ENCODE measurements at places on chromosomes 3 and 15. TPM values are rescaled to one million over a fixed set of nuclear protein-coding genes. Genes with fewer than 3 reads are reported as not detected.

GRAMD2A gene
- total RNA-seq, result not detected

CD96 gene
- total RNA-seq, result 0.32 TPM

PSTPIP1 gene
- 2.4 TPM for total RNA-seq

SI gene
- total RNA-seq, result not detected

ZBBX gene
- total RNA-seq, result not detected

CASR gene
- not detected for total RNA-seq

AQP9 gene
- total RNA-seq, result 1.9 TPM

- DNase-seq, result no peak
Measured at GRCh38 chr3:26574766-26575165, 47.8 kb upstream of the LRRC3B start.

GRCh38 chr15:86876387-86876944, 796.8 kb downstream of the AGBL1 start:
- no peak for DNase-seq

DNA sequence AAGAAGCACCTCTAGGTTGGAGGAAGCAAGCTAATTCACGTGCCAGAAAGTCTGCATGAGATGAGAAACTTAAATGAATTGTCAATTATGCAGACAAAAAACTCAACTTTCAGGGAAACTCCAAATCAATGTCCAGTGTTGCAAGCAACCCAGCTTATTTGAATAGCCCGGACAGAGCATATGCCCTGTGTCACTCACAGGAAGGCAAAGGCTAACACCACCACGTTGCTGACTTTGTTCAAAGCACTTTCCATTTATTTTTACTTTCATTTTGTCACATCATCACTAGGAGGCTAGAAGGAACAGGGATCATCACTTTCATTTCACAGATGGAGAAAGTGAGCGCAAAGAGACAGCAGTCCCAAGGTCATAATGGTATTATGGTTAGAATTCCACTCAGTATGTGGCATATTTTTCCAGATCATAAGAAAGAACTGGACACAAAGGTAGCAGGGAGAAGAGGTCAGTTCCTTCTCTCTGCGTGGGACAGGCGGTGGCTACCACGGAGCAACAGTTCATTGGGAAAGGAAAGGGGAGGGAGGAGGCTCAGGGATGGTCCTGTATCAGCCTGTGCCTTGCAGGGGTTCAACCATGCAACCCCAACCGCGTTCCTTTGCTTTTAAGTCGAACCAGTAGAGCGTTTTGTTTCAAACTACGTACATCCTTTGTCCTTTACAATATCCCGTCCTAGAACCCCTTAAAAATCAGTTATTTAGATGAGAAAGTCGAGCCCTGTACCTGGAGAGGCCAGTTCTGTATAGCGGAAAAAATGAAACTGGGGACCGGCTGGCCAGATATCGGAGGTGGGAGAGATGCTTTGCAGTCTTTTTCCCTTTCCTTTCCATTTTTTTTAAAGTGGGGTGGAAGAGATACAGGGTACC, 1.1 kb downstream of the HEG1 start:
- no peak for DNase-seq

DNA sequence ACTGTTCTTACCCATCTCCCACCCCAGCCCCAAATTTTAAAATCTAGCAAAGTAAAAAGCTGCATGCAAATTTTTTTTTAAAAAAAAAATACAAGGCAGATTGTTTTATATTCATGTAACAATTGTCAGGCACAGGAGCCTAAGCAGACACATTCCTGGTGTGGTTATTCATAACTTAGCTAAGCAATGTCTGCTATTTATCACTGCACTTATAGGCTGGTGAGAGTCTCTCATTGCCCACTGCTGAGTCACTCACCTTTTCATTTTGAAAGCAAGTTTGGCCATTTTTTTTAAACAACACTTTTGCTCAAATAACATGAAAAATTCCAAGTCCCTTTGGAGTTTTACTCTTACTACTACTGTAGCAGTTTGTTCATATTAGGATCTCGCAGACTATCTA, 413.9 kb downstream of the RBMS3 start:
- no peak for DNase-seq

DNA sequence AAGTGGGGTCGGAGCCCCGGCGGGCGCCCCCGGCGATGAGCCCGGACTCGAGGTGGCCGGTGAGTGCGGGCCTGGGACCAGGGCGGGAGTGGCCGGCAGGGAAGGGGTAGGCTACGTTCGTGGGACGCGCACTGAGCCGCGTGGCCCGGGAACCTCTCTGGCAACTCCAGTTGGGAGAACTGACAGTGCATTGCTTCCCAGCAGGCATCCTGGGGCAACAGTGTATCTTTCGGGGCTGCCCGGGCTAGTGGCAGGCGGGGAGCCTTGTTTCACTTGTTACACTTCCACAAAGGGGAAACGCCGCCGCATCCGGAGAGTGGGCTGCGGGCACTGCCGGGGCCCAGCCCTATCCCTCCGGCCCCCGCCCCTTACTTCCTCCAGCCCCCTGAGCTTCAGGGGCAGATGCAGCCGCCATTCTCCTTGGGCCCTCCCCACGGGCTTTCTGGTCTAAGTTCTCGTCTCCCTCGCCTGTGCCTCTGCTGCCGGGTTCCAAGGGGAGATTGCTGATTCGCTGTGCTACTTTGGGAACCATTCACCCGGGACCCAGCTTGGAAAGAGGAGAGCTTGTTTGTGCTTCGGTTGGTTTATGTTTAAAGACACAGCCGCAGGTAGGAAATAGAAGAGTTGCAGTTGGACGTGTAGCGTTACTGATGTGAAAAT, 675 bp downstream of the BRPF1 start:
- peak; percentile 45 for DNase-seq

GRCh38 chr3:23405081-23405480, 202.0 kb downstream of the UBE2E2 start:
- no peak for DNase-seq

GRCh38 chr15:68389936-68390817, 41.8 kb downstream of the ITGA11 start:
- DNase-seq, result no peak

DNA sequence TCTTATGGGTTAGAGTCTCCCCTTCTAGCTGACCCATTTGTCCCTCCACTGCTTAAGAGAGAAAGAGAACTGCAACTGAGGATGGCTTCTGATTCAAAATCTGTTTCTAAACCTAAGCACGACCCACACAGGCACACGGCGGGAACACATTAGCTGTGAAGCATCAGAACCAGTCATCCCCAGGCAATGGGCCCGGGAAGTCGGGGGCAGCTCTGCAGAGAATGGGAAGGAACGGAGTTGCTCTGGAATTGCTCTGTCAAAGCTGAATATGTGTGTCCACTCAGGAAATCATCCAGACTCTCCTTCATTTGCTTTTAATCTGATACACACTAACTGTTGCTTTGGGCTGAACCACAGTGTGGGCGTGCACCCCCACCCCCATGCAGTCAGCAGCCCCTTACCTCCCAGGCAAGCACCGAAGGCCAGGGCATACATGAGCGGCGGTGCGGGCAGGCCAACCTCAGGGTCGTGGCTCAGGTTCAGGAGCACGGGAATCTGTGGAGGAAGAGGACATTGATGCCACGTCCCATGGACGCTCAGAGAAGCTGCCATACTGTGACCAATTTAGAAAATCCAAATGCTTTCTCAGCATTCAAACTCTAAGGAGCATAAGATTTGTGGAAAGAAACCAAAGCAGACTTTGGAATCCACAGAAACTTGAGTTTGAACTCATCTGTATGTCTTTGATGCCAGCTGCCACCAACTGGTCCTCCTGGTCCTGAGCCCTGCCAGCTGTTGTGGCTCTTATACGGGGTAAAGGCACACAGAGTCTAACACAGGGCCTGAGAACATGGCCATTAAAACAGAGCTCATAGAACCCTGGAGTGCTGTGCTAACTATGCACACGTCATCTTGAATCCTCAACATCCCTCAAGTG, 247.9 kb downstream of the OCA2 start:
- no peak for DNase-seq

GRCh38 chr15:69887009-69887408, 210.7 kb downstream of the TLE3 start:
- DNase-seq, result no peak

DNA sequence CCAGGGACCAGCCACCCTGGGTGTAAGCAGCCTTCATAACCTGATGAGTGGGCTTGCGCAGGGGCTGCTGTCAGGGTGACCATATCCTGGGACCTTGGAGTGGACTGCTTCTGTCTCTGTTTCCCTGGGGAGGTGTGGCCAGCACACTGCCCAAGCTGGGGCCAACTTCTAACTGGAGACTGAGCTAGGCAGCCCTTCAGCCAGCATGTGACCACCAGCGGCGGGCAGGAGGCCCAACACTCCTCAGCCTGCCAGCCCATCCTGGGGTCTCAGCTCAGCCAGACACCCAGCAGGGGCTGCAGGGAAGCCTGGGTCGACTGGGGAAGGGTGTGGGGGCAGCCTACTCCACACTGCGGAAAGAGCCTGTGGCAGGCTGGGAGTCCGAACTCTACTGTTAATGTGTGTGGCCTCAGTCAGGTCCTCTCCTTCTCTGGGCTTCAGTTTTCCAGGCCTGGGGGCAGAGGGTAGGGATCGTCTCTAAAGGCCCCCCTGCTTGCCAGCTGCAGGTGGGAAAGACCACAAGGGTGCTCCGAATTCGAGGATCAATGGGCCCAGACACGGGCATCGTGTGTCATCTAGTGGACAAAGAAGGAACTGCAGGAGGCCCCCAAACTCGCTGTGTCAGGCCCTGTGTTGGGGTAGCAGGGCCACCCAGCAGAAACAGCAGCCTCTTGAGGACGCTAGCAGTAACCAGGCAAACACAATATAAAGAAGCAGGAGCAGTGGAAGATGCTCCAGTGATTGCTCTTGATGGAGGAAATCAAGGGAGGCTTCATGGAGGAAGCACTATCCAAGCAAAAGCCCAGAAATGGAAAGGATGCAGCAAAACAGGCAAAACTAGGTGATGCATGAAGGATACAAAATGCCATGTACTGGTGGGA, 2.0 kb upstream of the SEMA3G start:
- DNase-seq, result peak; percentile 68

DNA sequence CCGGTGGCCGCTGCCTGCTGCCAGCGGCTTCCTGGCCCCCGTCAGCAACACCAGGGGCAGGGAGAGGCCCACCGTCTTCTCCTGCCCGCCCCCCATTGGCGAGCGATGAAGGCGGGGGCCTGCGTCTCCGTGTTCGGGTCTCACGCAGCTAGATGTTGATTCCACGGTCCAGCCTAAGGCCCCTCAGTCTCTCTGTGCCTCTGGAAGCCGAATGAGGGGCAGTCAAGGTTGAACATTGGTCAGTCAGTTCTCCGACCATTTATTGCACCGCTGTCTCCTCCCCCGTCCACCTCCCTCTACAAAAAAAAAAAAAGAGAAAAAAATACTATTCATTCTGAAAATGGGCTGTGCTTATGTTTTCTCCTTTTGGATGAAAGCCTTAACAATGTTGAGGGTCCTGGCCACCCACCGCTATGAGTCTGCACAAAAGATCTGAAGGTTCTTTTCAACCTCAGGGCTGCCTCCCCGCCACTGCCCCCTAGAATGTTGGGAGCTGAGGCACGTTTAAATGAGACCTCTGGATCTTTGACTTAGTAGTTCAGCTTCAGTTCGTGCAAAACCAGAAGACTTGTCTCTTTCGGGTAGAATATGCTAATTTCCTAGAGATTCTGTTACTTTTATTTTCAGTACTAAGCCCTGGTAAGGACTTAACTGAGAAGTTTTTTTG, 736 bp downstream of the IREB2 start:
- DNase-seq, result no peak

- no peak for DNase-seq
Measured at GRCh38 chr15:70048198-70048565, 49.5 kb downstream of the TLE3 start.

GRCh38 chr3:85560088-85560785, 601.4 kb downstream of the CADM2 start:
- DNase-seq, result peak; percentile 49

DNA sequence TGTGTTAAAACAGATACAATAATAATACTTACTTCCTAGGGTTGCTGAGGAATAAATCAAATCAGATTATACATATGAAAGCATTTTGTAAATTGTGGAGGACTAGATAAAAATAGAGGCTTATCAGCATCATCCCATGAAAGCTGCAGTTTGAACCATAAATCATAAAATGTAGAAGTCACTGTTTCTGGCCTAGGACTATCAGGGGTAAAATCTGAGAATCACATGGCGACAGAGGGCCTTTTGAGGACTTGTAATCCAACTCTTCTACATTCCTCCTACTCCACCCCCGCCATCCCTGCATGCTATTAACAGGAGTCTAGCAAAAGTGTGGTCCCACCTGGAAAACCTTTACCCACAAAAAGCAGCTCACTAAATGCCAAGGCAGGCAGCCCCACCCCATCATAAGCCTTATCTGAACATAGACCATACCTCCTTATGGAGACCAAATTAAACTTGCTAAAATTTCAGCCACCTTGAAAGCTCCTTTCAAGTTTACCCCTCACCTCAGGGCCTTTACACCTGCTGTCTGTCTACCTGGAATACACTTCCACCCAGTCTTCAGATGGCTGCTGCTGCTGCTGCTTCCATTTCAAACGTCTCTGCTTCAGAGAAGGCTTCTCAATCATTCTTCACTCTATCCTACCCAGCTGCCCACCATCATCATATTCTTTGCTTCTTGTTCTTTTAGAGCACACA, 11.5 kb downstream of the MB21D2 start:
- no peak for DNase-seq

DNA sequence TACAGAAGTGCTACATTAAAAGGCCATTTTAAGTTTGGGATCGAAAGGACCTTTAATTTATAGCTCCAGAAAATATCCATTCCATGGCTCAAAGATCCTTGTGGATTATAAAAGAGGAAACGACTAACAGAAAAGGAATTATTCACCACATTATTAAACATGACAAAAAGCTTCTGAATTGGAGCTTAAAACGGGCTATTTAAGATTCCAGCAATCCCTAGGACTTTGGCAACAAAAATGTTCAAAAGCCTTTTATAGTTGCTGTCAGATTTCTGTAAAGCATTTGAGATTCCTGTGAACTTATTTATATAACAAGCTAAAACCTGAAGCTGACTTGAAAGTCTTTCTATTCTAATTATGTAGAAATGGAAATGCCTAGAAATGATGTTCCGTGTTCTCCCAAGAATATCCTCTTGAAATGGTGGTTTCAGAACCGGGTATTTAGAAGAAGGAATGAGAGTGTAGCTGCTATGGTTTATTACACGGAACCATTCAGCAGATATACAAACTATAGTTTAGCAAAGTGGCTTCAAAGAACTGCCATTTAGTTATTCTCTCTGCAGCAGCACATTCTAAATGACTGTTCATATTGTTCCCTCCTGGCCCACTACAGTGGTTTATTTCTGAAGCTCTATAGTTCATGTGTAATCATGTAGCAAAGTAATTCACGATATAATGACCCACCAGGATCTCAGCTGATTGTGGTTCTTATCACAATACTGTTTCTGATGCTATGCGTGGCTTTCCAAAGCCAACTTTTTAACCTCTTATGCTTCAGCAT, 961.7 kb downstream of the FHIT start:
- DNase-seq, result no peak

DNA sequence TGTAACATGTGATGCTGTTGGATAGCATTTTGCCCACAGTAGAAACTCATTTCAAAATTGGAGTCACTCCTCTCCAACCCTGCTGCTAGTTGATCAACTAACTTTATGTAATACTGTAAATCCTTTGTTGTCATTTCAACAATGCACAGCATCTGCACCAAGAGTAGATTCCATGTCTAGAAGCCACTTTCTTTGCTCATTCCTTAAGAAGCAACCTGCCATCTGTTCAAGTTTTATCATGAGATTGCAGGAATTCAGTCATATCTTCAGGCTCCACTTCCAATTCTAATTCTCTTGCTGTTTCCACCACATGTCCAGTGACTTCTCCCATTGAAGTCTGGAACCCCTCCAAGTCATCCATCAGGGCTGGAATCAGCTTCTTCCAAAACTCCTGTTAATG, 42.9 kb downstream of the AKAP13 start:
- DNase-seq, result no peak

Measured in left ventricle myocardium superior (tissue), 1 donor.